ENCODE measurements at places on chromosomes 1 and 21.

DNA sequence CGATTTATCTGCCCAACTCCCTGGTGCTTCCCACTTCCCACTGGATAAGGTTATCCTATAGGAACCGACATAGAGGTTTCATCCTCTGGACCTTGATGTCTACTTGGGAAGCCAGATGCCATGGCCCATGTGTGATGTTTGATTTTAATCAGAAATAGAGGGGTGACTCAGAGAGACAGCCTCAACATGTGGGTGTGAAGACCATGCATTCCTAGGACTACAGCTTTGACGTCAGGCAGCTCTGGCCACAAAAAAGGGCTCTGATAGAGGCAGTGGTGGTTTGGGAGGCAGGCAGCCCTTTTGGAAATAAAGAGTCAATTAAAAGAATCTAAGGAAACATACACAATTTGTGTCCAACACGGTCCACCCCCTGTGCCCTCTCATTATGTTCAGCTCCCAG is 5.2 kb upstream of the SH2D2A start:
- no peak for DNase-seq

GRCh38 chr1:101363891-101364318 is 127.1 kb downstream of the S1PR1 start:
- DNase-seq = no peak

DNA sequence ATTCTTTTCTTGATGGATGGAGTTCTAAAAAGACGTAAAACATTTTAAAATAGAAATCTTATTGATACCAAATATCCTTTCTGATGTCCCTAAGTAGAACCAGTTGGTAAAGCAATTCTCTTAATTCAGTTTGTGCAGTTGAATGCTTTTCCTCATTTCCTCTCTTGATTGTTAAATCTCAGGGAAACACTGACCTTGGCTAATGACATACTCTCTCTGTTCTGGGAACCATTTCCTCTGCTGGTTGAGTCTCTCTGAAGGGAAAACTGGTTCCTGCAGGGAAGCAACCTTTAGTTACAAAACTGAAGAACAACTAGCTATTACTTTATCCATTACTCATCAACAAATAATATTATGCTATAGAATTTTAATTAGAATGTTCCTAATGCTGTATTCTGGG is 36.7 kb downstream of the HLX start:
- no peak for DNase-seq

DNA sequence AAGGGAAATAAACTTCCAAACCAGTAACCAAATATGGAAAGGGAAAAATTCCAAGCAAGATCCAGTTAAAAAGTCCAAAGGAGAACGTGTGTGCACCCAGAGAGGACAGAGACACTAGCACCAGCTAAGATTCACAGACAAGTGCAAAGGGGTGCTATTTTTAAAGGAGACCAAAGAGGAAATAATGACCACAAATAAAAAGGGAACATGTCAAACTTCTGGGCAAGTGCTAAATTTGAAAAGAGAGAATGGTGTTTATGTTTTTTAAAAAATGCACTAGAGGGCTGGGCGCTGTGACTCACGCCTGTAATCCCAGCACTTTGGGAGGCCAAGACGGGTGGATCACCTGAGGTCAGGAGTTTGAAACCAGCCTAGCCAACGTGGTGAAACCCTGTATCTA is 8.6 kb downstream of the JAM2 start:
- DNase-seq = no peak

DNA sequence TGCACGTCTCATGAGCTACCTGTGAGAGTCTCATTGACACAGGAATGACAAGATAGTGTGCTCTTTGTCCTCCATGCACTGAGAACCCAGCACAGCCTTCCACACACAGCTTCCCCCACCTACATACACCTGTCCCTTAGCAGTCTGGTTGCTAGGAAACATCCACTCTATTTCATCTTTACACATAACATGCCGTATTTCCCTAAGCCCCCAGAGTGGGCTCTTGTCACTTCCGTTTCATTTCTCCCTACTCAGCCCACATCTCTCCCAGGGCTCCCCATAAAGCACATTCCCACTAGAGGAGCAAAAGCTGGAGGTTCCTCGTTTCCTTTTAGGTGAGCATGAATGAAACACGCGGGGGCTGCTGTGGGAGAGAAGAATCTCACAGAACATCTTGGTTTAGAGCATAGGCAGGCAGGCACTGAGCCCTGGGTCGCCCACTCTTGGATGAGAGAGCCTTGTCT is 137.1 kb downstream of the ETS2 start:
- DNase-seq = no peak

DNA sequence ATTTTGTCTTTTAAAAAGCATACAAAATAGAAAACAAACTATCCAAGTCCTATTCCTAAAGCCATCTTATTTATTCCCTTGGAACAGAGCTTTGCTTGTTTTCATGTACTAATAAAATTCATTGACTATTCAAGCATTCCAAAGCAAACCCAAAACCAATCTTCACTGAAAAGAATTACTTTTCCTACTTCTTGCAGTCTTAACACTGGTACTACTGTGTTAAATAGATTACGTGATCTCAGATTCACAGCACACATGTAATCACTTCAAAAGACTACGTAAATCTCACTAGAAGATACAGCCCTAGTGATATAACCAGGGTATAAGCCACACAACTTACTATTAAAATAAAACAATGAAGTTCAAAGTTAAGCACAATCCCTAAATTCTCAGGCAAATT is 39.0 kb downstream of the ZZZ3 start:
- no peak for DNase-seq

GRCh38 chr21:42699196-42699595 is 45.8 kb downstream of the PDE9A start:
- no peak for DNase-seq

DNA sequence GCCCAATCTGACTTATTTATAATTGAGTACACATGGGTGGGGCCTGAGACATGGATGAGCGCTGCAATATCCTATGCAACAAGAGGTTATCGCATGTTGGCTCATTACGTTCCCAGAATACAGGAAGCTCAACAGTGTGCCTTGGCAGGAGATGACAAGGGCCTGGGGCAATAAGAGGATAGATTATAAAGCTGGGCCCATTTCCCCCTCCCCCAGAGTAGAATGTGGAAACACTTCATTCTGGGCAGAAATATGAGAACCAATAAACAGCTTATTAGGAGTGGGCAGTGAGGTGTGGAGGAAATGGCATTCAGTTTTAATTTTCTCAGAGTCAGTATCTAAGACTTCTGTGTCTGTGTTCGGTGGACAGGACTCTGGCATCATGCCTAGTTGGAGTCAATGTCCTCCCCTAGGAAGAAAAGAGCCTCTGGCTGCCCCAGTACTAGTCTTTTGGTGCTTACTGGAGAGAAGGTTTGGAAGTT is 92.8 kb downstream of the PIK3R3 start:
- DNase-seq = no peak

DNA sequence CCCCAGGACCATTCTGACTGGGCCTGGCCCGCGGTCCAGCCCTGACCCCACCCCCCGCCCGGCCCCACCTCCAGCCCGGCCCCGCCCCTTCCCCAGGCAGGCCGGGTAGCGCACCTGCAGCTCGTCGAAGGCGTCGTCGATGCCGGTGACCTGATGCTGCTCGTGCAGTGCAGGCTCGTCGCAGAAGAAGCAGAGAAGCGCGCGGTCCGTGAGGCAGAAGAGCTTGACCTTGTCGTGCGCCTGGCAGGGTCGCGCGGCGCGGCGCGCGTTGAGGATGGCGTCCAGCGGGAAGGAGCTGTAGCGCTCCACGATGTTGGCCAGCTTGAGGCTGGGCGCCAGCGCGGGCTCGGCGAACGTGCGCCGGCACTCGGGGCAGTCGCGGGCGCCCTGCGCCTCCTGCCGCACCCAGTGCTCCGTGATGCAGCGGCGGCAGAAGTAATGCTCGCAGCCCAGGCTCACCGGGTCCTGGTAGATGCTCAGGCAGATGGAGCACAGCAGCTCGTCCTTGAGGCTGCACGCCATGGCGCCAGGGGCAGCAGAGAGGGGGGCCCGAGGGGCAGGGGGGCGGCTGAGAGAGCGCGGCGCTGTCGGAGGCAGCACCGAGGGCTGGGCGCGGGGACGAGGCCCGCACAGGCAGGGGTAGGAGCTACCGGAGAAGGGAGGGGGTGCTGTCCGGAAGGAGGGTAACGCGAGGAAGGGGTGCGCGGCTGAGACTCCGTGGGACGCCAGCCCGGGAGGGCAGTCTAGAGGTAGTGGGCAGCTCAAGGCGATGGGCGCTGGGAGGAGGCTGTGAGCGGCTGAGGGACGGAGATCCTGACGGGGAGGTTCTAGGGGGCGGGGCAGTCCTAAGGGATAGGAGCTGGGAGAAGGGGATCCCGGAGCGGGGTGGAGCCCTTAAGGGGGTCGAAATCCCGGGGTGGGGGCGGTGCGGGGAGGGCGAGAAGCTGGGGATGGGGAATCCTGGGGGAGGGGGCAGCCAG is 642 bp downstream of the TRIM62 start:
- no peak for DNase-seq

DNA sequence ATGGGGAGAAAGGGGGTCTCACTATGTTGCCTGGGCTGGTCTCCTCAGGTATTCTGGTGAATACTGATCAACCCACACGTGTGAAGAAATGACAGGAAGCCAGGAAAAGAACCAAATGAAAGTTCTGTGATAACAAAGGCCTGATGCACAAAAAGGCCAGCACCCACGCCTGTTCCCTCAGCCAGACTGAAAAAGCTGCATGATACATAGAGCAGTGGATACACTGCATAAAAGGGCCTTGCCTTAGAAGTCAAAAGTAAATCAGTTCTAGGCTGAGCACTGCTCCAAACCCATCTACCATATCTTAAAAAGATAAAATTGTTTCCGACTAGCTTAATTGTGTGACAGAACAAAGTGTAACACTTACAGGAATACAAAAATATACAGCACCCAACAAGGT is 36.9 kb upstream of the PSMG1 start:
- DNase-seq = no peak

GRCh38 chr1:76562292-76562691 is 305.0 kb upstream of the ST6GALNAC5 start:
- no peak for DNase-seq

All from breast epithelium (tissue), 4 donors.